ENCODE measurements at places on chromosomes 16 and 17.

- peak; percentile 14 for DNase-seq
These were observed 2.5 kb downstream of the P2RX1 start for GRCh38 chr17:3913531-3914311.

DNA sequence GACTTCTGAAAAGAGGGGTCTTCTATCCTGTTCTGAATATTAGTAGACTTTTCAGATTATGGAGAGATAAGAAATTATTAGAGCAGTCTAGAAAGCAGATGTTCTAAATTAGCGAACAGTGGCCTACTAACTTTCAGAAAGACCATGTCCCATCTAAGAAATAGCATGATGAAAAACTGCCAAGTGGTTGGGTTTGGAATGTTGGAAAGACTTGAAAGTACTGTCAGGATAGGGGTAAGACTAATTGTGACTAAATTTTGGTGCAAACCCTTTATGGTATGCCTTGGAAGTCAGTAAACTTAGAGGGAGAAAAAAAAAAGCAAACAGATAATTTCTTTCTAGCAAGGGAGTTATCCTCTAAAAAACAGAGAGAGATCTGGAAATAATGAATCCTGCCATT is 41.1 kb downstream of the TANGO6 start:
- no peak for DNase-seq

- DNase-seq = no peak
These were observed 23.1 kb upstream of the DOK4 start for GRCh38 chr16:57509231-57509923.

- no peak for DNase-seq
These were observed 9.1 kb upstream of the PHF12 start for GRCh38 chr17:28960256-28961061.

GRCh38 chr16:84699147-84699711 is 571 bp upstream of the USP10 start:
- DNase-seq = no peak
